DND-41 (cell line): ENCODE measurements at places on chromosomes 12 and 14.

- no peak overlapping the region for H3K27ac ChIP-seq
- no peaks in the 10 kb centered on the region for H3K36me3 ChIP-seq
- no peak overlapping the region for H3K4me3 ChIP-seq
- DNase-seq: no peak
- no peaks in the 10 kb centered on the region for H3K4me1 ChIP-seq
- H3K27me3 ChIP-seq: no peaks in the 10 kb centered on the region
Measured at GRCh38 chr12:75684678-75685616, 173.5 kb upstream of the KRR1 start.

DNA sequence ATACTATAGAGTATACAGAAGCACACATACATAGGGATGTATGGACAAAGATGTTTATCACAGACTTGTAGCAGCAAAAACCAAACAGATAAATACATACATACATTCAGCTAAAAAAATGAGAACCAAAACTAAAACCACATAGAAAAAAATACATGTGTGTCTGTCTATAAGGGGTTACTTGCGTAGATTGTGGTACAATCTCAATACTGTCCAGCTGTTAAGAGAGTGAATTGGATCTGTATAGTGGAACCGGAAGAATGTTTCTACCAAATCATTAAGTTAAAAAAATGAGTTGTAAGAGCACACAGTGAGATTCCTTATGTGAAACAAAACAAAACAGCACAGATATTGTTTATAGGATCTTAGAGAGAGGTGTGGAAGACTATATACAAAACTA is 44.2 kb upstream of the DCD start:
- no peak overlapping the region for H3K4me3 ChIP-seq
- no peaks in the 10 kb centered on the region for H3K36me3 ChIP-seq
- no peaks in the 10 kb centered on the region for H3K4me1 ChIP-seq
- no peak for DNase-seq
- peaks cover 30% of the 10 kb centered on the region for H3K27me3 ChIP-seq
- H3K27ac ChIP-seq: no peak overlapping the region

- peak overlapping the region; percentile 56; the same call in 1 of the 2 replicates for H3K4me3 ChIP-seq
- no peaks in the 10 kb centered on the region for H3K27me3 ChIP-seq
- peaks cover 52% of the 10 kb centered on the region for H3K4me1 ChIP-seq
- peaks cover 47% of the 10 kb centered on the region for H3K36me3 ChIP-seq
- H3K27ac ChIP-seq: no peak overlapping the region
- no peak for DNase-seq
Measured at GRCh38 chr12:57755194-57755453, 221 bp downstream of the MARCHF9 start.

DNA sequence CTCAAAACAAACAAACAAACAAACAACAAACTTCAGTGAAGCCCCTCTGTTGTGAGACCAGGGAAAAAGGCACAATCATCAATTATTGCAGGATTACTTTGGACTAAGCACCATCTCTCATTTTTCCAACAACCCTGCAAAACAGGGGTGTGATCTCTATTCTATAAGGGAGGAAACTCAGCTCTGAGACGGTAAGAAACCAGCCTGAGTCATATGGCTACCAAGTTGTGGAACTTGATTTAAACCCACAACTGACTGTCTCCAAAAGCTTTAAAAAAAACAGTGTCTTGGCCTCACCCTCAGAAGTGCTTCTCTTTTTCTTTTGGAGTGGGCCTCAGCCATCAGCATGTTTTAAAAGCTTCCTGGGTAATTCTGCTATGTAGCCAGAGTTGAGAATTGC is 49.8 kb downstream of the RIN3 start:
- H3K36me3 ChIP-seq: no peaks in the 10 kb centered on the region
- no peak overlapping the region for H3K4me3 ChIP-seq

DNA sequence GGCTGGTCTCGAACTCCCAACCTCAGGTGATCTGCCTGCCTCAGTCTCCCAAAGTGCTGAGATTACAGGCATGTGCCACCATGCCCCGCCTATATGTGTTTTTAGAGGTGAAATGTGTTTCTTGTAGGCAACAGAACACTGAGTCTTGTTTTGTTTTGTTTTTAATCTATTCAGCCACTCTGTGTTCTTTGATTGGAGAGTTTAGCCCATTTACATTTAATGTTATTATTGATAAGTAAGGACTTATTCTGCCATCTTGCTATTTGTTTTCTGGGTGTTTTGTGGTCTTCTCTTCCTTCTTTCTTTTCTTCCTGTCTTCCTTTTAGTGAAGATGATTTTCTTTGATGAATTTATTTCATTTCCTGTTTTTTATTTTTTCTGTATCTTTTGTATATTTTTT is 29.6 kb downstream of the IFNG start:
- H3K27me3 ChIP-seq: no peaks in the 10 kb centered on the region
- H3K4me1 ChIP-seq: no peaks in the 10 kb centered on the region
- no peak overlapping the region for H3K4me3 ChIP-seq
- DNase-seq: no peak
- no peak overlapping the region for H3K27ac ChIP-seq

DNA sequence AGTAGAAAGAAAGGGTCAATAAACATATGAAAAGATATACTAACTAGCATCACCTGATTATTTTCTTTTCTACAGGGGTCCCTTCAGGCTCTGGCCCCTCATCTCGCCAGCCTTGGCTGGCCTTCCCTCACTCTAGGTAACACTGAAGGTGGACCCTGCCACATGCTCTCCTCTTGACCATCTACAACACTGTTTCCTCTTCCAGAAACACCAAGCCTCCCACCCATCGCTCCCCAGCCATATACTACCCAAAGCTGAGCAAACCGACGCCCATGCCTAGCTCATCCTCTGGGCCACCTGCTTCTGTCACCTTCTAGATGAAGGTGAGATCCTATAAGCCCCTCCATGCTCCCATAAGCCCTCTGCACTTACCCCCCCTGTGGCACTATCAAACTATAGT is 14.8 kb downstream of the ANAPC5 start:
- DNase-seq: no peak
- H3K4me1 ChIP-seq: no peaks in the 10 kb centered on the region
- no peak overlapping the region for H3K4me3 ChIP-seq
- peaks cover 89% of the 10 kb centered on the region for H3K36me3 ChIP-seq
